ENCODE measurements at places on chromosomes 12 and 14.
A peak's percentile ranks its signal among the peaks of the same experiment; 100 is the strongest.

GRCh38 chr14:32379447-32379846 lies 50.3 kb downstream of the AKAP6 start:
- DNase-seq = no peak

GRCh38 chr12:126354633-126355032 lies 1289.4 kb downstream of the AACS start:
- no peak for DNase-seq

DNA sequence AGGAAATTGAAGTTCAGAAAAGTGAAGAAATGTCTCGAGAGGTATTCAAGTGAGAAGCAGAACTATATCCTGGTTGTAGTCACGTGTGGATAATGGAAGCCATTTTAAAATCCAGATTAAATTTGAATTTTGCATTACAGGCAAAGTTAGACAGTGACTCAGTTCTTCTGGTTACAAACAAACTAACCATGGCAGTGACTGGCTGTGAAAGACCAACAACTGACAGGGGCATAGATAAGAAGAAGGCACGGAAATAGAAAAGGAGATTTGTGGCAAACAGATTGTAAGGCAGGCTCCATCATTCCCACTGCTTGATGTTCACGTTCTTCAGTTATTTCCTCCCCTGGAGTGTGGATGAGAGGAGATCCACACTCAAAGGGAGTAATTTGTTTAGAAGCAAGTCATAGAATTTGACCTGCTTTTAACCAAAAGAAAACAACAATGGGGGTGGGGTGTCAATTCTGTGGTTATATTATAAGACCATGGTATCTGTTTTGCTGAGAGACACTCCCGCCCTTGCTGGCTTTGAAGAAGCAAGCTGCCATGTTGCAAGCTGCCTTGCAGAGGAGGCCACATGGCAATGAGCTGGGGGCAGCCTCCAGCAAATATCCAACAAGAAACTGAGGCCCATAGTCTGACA lies 795.3 kb downstream of the VRK1 start:
- DNase-seq = no peak

GRCh38 chr14:70716483-70716882 lies 74.8 kb downstream of the TTC9 start:
- no peak for DNase-seq

DNA sequence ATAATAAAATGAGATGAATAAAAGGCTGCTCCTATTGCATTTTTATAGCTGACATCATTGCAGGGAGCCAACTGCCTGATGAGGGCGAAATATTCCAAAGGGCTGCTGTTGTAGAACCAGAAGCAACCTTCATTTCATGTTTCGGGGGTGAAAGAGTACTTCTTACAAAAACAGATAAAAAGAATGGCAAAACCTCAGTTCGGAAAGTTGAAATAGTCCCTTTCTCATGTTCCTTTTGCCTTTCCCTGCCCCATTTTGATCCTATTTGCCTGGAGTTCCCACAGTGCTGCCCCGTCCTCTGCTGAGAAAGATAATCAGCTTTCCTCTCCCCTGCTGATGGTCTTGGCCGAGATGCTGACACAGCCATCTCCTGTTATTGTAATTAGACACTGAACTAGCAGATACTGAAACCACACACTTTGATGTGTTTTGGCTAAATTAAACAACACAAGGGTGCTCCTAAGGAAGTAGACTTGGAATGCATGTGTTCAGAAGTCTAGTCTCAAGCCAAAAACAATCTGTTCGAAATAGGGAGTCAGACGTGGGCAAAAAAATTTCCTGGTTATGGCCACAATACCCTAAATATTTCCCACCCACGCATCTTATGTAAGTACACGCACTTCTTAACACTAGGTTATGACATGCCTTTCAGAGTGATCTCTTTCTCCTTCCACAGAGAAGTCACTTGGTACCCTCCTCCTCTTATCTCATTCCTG lies 117.2 kb downstream of the PPM1H start:
- DNase-seq = no peak

DNA sequence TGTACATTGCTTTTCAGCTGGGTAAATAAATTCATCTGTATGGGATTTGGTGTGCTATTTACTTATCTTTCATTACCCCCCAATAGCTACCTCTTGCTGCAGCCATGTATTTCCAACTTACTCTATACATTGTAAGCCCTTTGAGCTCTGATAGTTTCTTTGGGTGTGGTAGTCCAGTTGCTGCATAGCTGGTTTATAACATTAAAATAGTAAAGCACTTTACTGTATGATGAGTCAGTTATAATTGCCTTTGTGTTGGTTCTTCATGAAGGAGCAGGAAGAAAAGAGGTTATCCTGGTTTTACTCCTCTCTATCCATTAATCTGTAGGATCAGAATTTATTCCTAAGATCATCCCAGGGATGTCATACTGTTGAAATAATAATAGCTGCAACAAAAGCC lies 15.7 kb downstream of the TBC1D30 start:
- no peak for DNase-seq

DNA sequence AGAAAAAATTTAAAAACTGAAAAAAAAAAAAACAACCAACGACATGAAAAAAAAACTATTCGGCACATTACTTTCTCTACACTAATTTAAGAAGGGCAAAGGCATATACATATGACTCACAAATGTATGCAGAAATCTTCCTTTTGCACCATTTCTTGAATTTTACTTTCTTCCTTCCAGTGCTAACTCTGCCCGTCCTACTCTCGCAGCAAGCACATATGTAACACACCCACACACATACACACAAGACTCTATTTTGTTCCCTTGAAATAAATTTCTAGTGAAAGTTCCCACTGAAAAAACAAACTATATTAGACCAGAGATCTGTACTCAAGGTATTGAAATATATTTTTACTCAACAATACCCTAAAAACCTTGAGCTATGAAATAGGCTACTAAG lies 14.6 kb downstream of the BTG1 start:
- no peak for DNase-seq

GRCh38 chr12:66190519-66191370 lies 1.7 kb downstream of the IRAK3 start:
- DNase-seq = peak; percentile 30

DNA sequence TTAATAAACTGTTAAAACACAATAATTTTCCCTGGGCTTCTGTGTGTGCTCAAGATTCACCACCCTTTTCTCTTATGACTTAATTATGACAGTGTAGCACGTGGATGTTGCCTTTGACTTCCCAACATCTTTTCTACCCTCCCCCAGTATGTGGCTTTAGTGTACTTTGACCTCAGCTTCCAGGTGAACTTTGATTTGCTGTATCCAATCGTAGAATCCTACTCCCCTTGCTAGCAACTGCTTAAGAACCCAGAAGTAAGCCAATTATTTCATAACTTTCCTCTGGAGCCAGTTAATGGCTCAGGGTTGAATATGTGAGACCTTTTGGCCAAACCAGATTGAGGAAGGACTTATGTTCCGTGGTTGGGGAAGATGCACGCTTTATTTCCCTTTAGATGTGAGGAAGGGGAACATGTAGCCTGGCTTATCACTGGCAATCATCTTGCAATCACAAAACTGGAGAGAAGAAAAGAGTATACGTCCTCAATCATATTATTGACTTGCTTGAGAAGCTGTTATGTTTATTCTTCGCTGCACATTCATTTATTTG lies 259.6 kb upstream of the ATP2B1 start:
- DNase-seq = no peak

- DNase-seq = no peak
These were observed 1140.5 kb downstream of the GALC start for GRCh38 chr14:86852530-86852929.

GRCh38 chr14:92215579-92215978 lies 93.8 kb downstream of the CPSF2 start:
- no peak for DNase-seq

- DNase-seq = no peak
These were observed 25.3 kb downstream of the CLEC2A start for GRCh38 chr12:9906873-9907272.

DNA sequence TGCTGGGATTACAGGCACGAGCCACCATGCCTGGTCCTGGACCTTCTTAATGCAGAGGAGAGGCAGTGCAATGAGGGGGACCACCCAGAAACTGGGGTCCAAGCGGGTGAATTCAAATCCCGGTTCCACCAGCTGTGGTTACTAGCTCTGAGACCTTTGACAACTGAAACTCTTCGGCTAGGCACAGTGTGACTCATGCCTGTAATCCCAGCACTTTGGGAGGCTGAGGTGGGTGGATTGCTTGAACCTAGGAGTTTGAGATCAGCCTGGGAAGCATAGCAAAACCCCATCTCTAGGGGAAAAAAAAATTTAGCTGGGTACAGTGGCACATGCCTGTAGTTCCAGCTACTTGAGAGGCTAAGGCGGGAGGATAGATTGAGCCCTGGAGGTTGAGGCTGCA lies 5.0 kb upstream of the CD4 start:
- no peak for DNase-seq

DNA sequence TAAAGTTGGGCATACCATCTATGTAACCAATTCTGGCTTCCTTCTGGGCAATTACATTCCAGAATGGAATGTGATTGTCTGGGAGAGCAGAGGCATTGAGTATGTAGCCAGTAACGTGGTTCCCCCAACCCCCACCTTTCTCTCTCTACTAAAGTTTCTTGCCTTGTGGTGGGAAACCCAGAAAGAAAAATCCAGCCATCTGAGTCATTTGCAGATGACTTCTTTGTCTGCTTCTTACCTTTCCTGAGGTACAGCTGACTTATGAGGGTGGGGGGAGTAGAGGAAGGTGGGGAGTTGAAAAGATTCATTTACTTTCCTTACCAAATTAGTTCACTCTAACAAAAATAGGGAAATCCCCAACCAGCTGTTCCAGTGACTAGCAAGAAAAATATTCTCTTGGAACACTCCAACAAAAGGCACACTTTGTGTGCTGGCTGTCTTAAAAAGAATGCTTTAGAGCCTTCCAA lies 112.1 kb upstream of the FRMD6 start:
- no peak for DNase-seq

- DNase-seq = no peak
These were observed 264.8 kb downstream of the PDZRN4 start for GRCh38 chr12:41452838-41453407.

- no peak for DNase-seq
These were observed 19.8 kb downstream of the KRT80 start for GRCh38 chr12:52171950-52172512.

- no peak for DNase-seq
These were observed 544.4 kb upstream of the TMEM132C start for GRCh38 chr12:127722611-127723010.

Data from DMS79 treated with DMSO at 0.1 percent for 48 hours (cell line).